ENCODE measurements at places on chromosomes 6 and 20.

DNA sequence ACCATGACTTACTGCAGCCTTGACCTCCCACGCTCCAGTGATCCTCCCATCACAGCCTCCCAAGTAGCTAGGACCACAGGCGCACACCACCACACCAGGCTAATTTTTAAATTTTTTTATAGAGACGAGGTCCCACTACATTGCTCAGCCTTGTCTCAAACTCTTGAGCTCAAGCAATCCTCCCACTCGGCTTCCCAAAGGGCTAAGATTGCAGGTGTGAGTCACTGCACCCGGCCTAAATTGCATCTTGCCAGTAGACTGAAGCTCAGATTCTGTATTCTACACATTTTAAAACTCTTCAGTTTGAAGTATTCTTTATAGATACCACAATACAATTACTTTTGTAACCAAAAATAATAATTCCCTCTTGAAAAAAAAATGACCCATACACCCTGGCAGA is 11.4 kb downstream of the NUDT3 start:
- DNase-seq, result no peak

- no peak for DNase-seq
These were observed 140.2 kb downstream of the KIF13A start for GRCh38 chr6:17847203-17847760.

GRCh38 chr6:30207619-30208295 is 5.4 kb downstream of the TRIM26 start:
- no peak for DNase-seq

- no peak for DNase-seq
These were observed 110.6 kb upstream of the SIRPA start for GRCh38 chr20:1784586-1784985.

DNA sequence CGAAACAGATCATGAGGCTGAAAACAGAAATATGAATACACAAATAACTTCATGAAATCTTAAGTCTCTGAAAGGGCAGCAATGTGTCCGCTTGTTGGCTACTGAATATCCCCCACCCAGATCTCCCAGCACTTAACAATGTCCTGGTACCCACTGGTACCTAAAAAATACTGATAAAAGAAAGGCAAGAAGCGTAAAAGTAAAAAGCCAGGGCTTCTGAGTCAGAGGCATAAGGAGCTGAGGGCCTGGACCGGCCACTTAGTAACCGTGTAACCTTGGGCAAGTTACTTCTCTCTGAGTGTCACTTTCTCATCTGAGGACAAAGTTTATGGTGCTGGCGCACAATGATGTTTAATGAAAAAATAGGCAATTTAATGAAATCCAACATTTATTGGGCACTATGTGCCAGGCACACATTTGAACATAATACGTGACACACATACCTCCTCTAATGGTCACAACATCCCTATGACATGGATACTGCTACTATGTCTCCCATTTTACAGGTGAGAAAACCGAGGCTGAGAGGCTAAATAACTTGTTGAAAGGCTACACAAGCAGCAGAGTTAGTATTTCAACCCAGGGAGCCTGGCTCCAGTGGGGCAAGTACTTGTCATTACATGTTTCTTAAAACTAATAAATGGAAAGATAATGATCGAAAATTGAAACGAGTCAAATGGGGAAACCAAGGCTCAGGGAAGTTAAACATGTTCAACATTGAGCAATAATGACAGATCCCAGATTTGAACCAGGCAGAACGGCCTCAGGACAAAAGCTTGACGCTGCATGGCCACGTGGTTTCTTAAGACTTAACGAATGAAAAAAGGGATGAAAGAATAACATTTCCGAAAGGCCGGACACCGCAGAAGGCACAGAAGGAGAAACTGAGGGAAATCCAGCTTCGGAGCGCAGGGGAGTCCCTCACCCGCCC is 828 bp downstream of the TP53RK start:
- no peak for DNase-seq

- DNase-seq, result no peak
These were observed 38.2 kb upstream of the FRMD1 start for GRCh38 chr6:168116975-168117899.

- DNase-seq, result no peak
These were observed 84.0 kb downstream of the CHD6 start for GRCh38 chr20:41534170-41534569.

Measured in stimulated activated CD8-positive, alpha-beta memory T cell treated with anti-CD3 and anti-CD28 coated beads, Interleukin-2, amount 100 ng/mL, for 48 hours (primary cell).